ENCODE measurements at places on chromosomes 13 and 19.

- no peaks in the 10 kb centered on the region for H3K27me3 ChIP-seq
- DNase-seq: no peak
- no peak overlapping the region for H3K27ac ChIP-seq
- H3K4me1 ChIP-seq: no peaks in the 10 kb centered on the region
- H3K4me3 ChIP-seq: no peak overlapping the region
Measured at GRCh38 chr19:19595171-19595701, 23.3 kb downstream of the PBX4 start.

DNA sequence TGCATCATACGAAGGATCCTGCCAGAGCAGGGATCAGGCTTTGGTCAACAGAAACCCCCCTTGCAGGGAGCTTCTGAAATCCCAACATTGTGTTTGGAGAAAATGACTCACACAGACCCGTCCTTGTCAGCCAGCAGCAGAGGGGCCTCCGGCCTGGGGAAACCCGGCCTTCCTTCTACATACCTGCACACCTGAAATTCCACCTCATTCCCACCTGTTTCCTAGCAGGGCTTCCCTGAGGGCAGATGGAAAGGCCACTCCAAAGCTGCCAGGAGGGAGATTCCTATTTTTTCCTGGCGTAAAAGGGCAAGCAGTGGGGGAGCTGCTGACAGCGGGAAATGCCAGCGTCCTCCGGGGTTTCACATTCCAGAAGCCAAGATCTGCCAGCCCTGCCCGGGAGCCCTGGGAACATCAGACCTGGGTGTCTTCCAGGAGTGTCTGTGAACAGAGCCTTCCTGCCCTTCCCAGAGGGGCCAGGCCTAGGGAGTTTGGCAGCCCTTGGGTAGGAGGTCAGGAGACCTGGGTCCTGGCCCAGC is 3.0 kb upstream of the IGFL1 start:
- peaks cover 11% of the 10 kb centered on the region for H3K4me1 ChIP-seq
- H3K36me3 ChIP-seq: no peaks in the 10 kb centered on the region
- no peak for DNase-seq
- H3K27me3 ChIP-seq: no peaks in the 10 kb centered on the region
- H3K27ac ChIP-seq: no peak overlapping the region

DNA sequence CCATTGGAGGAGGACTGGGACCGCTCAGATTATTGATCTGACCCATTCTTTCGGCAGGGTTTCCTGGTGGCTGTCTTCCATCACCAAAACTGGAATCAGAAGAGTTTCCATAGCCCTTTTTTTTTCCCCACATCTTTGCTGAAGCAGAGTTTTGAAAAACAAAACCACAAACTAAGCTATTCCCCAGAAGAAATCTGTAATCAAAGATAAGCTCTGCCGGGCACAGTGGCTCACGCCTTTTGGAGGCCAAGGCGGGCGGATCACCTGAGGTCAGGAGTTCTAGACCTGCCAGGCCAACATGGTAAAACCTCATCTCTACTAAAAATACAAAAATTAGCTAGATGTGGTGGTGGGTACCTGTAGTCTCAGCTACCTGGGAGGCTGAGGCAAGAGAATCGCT is 4.2 kb upstream of the ICAM1 start:
- DNase-seq: no peak
- no peak overlapping the region for H3K4me3 ChIP-seq
- no peaks in the 10 kb centered on the region for H3K36me3 ChIP-seq

GRCh38 chr13:93687261-93687660 is 460.7 kb downstream of the GPC6 start:
- no peaks in the 10 kb centered on the region for H3K4me1 ChIP-seq
- no peak for DNase-seq
- H3K4me3 ChIP-seq: no peak overlapping the region
- H3K36me3 ChIP-seq: no peaks in the 10 kb centered on the region
- H3K27ac ChIP-seq: no peak overlapping the region
- H3K27me3 ChIP-seq: no peaks in the 10 kb centered on the region
